RWPE2 (cell line): ENCODE measurements at places on chromosomes 3 and 15.

DNA sequence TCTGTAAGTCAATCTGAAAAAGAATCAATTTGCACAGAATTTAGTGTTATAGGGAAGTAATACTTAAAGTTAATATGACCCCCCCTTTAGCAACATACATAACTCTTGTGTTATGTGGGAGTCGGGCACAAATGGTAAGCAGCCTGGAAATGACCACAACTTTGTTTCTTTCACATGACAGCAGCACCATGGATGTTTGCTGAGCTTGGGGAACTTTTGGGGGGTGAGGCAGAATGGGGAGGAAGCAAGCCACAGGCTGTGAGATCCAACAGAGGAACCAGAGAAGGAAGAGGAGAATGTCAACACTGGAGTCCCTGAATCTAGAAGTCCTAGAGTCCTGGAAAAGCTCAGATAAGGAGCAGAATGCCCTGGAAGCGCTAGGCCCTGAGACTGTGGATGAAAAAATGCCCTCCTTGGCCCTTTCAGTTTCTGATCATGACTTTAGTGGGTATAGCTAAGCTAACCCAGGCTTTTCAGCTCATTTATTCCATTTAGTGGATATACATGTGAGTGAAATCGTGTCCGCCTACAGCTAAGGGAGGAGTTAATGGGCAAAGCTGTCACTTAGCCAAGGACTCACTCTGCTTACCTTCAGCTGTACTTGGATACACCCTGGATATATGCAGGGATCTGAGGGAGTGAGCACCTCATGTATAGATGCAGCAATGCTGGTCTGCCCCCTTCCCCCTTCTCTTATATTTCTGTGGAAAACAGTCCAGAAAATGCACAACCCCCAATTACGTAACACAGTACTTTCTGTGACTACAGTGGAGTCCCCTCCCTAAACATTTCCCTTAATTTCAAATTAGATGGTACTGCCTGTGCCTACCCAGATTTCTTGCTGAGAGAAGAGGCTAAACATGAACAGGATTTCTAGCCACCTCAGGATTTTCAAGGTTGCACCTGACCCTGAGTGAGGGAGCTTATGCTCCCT, 39.1 kb downstream of the CFAP91 start:
- no peaks in the 10 kb centered on the region for H3K4me1 ChIP-seq
- H3K36me3 ChIP-seq: no peaks in the 10 kb centered on the region
- no peak overlapping the region for H3K4me3 ChIP-seq
- no peaks in the 10 kb centered on the region for H3K27me3 ChIP-seq
- no peak for DNase-seq

DNA sequence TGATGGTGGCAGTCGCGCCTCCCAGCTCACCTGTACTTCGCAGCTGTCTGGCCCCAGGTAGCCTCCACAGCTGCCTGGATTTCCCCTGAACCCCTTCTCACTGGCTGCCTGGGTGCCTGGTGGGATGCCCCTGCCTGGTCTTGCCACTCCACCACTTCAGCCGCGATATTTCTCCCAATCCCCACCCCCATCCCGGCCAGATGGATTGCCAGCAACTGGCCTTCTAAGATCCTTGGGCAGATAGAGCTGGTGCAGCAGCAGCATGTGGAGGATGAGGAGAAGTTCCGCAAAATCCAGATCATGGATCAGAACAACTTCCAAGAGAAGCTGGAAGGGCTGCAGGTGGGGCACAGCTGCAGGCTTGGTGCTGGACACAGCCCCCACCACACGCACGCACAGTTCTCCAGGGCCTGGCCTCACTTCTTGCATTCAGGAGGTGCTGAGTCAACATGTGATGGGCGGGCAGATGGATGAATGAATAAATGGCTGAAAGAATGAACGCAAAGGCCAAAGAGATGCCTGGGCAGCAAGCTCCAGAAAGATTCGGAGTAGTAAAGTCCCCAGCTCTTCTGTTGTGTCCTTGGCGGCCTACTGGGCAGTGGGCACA, 35.7 kb downstream of the DNAH1 start:
- H3K4me3 ChIP-seq: no peak overlapping the region
- no peaks in the 10 kb centered on the region for H3K4me1 ChIP-seq
- DNase-seq: no peak
- no peaks in the 10 kb centered on the region for H3K36me3 ChIP-seq

DNA sequence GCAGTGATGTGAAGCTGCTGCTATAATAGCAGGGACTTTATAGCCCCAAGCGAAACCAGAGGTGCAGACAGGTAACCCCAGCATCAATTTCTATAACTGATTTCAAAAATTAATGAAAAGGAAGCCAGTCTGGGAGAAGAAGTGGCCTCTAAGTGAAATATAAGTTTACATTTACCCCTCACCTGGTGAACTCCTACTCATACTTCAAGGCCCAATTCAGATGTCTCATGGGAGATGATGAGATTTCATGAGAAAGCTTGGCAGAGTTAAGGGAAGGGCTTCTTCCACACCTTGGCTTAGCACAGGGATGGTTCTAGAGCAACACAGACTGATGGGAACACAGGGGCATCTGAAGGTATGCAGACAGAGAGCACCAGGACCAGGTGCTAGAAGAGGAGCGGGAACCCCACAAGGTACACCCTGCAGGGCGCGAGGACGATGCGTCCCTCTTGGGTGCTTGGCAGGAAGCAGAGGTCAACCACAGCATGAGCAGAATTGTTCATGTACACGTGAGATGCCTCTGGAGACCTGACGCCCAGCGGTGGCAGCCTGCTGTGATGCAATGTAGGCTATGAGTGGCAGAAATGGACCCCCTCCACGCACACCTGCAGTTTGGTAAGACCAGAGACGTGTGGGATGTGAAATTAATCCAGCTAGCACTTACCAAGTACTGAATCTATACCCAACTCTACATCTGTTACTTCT, 102.9 kb downstream of the SRGAP3 start:
- peaks cover 45% of the 10 kb centered on the region for H3K4me1 ChIP-seq
- no peaks in the 10 kb centered on the region for H3K27me3 ChIP-seq
- no peaks in the 10 kb centered on the region for H3K36me3 ChIP-seq
- no peak overlapping the region for H3K4me3 ChIP-seq

GRCh38 chr15:100711516-100712021, 109.2 kb downstream of the ASB7 start:
- H3K4me3 ChIP-seq: no peak overlapping the region
- no peaks in the 10 kb centered on the region for H3K27me3 ChIP-seq
- H3K36me3 ChIP-seq: no peaks in the 10 kb centered on the region
- peaks cover 24% of the 10 kb centered on the region for H3K4me1 ChIP-seq
- DNase-seq: peak; percentile 41
- peak overlapping the region; percentile 100 for H3K27ac ChIP-seq

- H3K36me3 ChIP-seq: no peaks in the 10 kb centered on the region
- no peaks in the 10 kb centered on the region for H3K4me1 ChIP-seq
- DNase-seq: no peak
Observed at GRCh38 chr15:27062951-27063350, 92.0 kb downstream of the GABRG3 start.

DNA sequence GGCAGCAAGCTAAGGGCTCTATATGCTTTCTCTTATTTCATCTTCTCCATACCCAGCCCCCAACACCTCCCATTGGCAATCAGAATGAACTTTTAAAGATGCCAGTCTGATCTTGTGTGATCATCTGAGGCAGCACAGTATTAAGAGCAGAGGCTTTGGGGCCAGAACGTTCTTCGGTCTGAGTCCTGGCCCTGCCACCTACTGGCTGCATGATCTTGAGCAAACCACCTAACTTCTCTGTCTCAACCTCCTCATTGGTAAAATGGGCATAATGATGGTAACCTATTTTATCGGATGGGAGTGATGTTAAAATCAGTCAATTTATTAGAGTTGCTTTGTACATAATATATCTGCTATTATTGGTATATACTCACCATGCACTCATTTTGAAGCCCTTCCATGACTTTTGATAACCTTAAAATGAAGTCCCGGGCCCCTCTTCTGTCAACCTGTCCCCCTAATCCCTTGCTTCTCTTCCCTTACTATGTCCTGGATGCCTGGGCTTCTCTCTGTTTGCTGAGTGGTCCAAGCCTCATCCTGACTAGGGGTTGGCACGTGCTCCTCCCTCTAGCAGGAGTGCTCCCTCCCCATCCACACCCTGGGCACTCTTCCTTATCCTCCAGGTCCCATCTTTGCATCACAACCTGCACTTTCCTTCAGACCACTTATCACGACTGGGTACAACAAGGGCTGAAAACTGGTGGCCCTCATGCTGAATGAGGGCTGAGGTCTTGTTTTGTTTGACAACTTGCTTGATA, 6.3 kb downstream of the EFCAB12 start:
- no peak for DNase-seq
- H3K27me3 ChIP-seq: no peaks in the 10 kb centered on the region
- no peak overlapping the region for H3K4me3 ChIP-seq
- H3K4me1 ChIP-seq: no peaks in the 10 kb centered on the region
- no peak overlapping the region for H3K27ac ChIP-seq

GRCh38 chr15:101694261-101694660, 30.0 kb downstream of the TARS3 start:
- no peak overlapping the region for H3K4me3 ChIP-seq
- no peaks in the 10 kb centered on the region for H3K27me3 ChIP-seq
- DNase-seq: no peak
- no peak overlapping the region for H3K27ac ChIP-seq
- peaks cover 13% of the 10 kb centered on the region for H3K4me1 ChIP-seq

DNA sequence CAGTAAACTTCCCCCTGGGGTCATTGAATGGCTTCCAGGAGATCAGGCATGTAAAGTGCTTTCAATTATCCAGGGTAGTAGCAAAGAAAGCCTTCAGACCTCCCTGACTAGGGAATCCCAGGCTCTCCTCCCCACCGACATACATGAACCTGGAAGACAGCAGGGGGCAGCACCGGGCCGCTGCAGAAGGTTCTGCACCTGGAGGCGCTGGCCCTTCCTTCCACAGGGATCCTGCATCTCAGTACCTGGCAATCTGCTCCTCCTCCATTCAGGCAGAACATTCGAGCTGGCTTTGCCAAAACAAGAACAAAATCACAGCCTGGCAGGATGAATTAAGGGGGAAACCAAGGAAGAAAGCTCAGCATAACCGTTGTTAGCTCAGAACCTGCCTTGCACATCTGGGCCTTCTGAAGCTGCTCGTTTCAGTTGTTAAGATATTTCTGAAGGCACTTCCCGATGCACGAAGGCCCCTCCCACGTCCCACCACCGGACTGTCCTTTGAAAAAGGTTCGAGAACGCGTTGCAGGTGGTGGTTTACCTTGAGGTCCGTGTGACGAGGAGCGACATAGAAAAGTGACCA, 237.7 kb downstream of the SLCO3A1 start:
- no peak overlapping the region for H3K4me3 ChIP-seq
- H3K27me3 ChIP-seq: no peaks in the 10 kb centered on the region
- no peak for DNase-seq
- H3K27ac ChIP-seq: no peak overlapping the region

DNA sequence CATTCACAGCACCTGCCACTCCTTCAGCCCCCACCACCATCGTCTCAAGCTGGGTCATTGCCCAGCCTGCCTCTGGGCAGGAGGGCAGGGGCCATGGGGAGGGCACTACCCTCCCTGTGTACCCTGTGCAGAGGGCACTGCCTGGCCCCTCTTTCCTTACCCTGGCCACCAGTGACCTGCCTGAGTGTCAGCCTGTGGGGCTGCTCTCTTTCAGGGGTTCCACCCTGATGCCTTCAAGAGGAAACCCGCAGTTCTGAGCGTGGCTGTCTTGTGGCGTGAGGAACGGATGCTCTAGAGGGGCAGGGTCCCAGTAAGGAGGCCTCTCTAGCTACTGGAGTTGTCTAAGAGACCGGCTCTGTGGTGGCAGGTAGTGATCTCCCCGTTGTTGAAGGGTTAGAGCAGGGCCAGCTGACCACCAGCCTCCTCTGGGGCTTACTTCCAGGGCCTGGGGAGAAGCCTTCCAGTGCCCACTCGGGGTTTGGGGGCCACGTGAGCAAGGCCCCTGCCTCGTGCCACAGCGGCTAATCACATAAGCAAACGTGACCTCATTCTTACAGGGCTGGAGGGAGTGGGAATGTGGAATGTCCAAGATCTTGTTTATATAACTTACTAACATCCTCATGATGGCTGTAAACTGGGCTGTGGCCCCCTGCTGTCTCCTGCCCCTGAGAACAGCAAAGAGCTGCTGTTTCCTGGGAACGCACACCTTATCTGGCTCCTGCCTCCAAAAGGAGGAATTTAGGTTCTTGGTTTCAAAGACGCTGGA, 31.4 kb upstream of the SEC13 start:
- H3K27me3 ChIP-seq: no peaks in the 10 kb centered on the region
- peaks cover 12% of the 10 kb centered on the region for H3K4me1 ChIP-seq
- H3K36me3 ChIP-seq: no peaks in the 10 kb centered on the region
- H3K27ac ChIP-seq: no peak overlapping the region

GRCh38 chr3:46901591-46902187, 24.2 kb downstream of the PTH1R start:
- peak; percentile 49 for DNase-seq
- no peaks in the 10 kb centered on the region for H3K4me1 ChIP-seq
- H3K4me3 ChIP-seq: no peak overlapping the region
- H3K27me3 ChIP-seq: no peaks in the 10 kb centered on the region
- H3K36me3 ChIP-seq: no peaks in the 10 kb centered on the region

- no peaks in the 10 kb centered on the region for H3K27me3 ChIP-seq
- no peak overlapping the region for H3K4me3 ChIP-seq
- no peak for DNase-seq
- no peak overlapping the region for H3K27ac ChIP-seq
- no peaks in the 10 kb centered on the region for H3K4me1 ChIP-seq
Observed at GRCh38 chr15:39672666-39673065, 91.8 kb downstream of the THBS1 start.

DNA sequence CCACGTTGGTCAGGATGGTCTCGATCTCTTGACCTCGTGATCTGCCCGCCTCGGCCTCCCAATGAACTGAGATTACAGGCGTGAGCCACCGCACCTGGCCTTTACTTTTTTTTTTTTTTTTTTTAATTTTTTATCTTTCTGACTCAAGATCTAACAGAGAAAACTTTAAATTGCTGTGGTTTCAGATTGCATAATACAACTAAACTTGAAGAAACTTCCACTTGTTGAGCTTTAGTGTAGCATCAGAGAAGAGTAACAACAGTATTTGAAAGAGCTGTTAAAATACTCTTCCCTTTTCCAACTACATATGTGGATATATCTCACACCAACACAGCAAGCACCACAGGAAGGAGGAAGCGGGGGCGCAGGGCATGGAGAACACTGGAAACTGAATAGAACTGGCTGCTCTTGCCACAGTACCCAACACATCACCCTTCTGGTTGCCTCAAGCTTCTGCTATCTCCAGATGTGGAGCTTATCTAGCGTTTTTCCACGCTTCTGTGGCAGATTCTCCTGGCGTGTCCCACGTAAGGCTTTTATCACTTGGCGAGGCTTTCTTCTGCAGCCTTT, 45.4 kb downstream of the MAP6D1 start:
- H3K36me3 ChIP-seq: peaks cover 97% of the 10 kb centered on the region
- H3K27me3 ChIP-seq: no peaks in the 10 kb centered on the region
- DNase-seq: no peak
- no peak overlapping the region for H3K4me3 ChIP-seq
- no peak overlapping the region for H3K27ac ChIP-seq

DNA sequence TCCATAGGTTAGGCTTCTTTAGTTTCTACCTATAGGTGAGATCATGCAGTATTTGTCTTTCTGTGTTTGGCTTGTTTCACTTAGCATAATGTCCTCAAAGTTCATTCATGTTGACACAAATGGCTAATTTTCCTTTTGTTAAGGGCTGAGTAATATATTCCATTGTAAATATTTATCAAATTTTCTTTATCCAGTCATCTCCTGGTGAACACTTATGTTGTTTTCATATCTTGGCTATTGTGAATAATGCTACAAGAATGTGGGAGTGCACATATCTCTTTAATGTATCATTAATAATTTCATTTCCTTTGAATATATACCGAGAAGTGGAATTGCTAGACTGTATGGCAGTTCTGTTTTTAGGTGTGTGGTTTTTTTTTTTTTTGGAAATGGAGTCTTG, 250.9 kb upstream of the SEMA6D start:
- peaks cover 17% of the 10 kb centered on the region for H3K4me1 ChIP-seq
- no peaks in the 10 kb centered on the region for H3K27me3 ChIP-seq
- peak overlapping the region; percentile 59 for H3K27ac ChIP-seq
- no peak for DNase-seq
- no peaks in the 10 kb centered on the region for H3K36me3 ChIP-seq
- H3K4me3 ChIP-seq: no peak overlapping the region
